ENCODE measurements at places on chromosomes 16 and 17.

GRCh38 chr16:2214719-2214968 lies at the start of gene PGP:
Gene PGP (minus strand): TSS chr16:2214840. CDS start chr16:2214777, 63 bp downstream.
- DNase-seq: no peak

DNA sequence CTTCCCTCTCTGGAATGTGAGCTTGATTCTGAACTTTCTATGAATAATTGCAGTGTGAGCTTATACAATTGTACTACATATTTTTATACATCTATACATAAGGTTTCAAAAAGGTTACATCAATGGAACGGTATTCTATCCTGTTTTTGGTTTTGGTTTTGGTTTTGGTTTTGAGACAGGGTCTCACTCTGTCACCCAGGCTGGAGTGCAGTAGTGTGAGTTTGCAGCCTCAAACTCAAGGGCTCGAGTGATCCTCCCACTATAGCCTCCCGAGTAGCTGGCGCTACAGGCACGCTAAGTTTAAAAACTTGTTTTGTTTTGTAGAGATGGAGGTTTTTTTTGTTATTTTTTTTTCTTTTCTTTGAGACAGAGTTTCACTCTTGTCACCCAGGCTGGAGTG lies 1.1 kb downstream of the CTRB1 start:
- no peak for DNase-seq

DNA sequence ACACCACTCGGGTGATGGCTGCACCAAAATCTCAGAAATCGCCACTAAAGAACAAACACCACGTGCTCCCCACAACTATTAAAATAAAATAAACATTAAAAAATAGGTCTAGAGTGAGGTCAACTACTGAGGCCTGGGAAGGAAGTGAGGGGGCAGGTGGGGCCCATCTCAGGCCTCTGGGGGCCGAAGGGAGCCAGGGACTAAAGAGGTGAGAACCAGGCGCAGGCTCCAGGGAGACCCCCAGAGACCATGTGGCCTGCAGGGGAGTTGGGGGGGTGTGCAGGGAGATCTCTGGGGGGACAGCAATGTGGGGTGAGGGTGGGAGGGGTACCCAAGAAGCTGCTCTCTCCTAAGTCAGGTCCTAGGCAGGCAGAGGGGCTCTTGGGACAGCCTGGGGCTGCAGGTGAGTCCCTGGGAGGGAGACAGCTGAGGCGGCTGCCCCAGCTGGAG lies 111.3 kb upstream of the SMURF2 start:
- no peak for DNase-seq

GRCh38 chr17:82213251-82214011 lies 789 bp upstream of the CCDC57 start:
- peak; percentile 70 for DNase-seq

DNA sequence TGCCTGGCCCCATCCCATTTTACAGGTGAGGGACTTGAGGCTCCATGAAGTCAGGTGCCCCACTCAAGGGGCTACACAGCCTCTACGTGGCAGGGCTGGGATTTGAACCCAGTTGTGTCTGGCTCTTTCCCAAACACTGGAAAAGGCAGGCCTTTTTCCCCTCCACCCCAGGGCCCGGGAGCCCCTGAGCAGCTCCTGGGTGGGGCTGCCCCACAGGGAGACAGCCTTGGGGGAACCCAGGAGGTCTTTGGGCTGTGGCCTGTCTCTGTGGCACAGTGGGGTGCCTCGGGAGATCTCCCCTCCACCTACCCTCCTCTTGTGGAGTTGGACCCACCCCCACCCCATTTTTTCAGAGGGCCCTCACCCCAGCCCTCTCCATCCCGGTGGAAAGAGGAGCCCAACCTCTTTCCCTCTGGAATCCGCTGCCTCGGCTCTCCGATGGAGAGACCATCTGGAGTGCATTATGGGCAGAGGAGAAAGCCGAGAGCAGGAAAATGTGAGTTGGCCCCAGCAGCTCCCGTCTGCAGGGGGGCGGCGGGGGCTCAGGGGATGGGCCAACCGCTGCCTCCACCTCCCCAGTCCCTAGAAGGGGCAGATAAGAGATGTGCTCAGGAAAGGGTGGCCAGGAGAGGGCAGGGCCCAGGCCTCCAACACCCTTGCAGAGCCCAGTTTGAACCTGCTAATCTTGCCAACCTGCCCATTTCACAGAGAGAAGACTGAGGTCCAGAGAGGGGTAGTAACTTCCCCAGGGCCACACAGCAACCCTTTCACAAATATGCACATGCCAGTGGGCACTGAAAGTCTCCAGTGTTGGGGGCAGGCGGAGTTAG lies 15.4 kb upstream of the TMEM92 start:
- DNase-seq: no peak

DNA sequence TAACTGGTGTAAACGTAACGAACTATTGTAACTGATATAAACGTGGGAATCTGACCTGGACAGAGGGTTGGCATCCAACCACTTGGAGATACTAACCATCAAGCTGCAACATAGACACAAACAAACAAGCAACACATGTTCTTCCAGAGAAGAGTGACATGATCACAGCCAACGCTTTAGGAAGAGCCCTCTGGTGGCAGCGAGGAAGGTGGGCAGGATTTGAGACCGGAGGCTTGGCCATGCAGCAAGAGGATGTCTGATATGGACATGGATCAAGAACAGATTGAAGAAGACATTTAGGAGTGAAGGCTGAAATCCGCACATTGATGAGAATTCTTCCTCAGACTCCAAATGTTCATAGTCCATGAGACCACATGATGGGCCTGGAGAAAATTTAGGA lies 40.3 kb upstream of the TNRC6A start:
- DNase-seq: no peak

- DNase-seq: no peak
Measured at GRCh38 chr16:9151597-9151996, 60.2 kb downstream of the HAPSTR1 start.

DNA sequence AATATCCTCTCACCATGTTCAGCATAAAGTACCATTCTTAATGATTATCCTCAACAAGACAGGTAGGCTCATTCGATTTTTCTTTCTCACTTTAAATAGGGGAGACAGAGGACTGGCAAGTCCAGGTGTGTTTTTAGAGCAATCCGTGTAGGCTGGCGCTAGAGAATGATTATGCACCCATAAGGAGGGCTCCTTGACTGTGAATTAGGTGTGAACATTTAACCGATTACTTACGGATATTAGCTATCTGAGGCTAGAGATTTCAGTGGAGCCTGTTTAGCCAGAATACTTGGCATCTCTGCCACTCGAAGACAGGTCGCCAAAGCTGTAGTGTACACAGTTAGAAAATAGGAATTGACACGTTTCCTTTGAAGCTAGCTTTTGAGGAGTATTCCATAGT lies 1.9 kb downstream of the SEC14L1 start:
- no peak for DNase-seq

GRCh38 chr17:78322858-78323455 lies 36.9 kb downstream of the SOCS3 start:
- DNase-seq: peak; percentile 86

DNA sequence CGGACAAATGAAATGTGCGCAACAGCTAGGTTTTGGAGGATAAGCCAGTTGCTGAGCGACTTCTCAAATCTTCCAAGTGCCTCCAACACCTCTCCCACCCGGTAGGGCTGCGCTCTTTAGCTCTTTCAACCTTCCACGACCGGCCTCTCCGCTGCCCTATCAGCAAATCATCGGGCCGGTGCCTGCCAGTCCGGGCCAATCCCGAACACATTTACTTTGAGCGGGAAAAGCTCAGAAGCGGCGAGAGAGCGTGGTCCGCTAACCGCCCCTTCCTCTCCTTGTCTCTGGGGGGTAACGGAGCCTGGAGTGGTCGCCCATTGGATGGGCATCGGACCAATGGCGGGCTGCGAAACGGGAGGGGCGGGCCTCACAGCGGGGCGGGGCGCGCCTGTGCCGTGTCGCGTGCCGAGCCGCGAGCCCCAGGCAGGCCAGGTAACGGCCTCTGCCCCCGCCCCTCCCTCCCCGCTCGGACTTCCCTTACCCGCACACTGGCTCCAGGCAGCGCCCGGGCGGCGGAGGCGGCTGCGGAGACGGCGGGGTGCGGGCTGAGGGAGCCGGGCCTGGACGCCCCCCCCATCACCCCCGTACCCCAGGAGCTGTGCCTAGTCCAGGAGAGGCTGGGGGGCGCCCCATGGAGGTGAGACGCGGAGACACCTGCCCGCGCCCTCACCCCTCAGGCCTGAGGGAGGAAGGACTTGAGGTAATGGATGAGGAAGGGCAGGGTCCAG lies at the start of gene MEIOC:
Gene MEIOC, plus strand, starts transcription at position 486 of the 728 bp plus-strand sequence. Its CDS starts 146 bp downstream, at position 632.
- no peak for DNase-seq

- no peak for DNase-seq
Measured at GRCh38 chr16:67535201-67535600, 6.6 kb downstream of the RIPOR1 start.

DNA sequence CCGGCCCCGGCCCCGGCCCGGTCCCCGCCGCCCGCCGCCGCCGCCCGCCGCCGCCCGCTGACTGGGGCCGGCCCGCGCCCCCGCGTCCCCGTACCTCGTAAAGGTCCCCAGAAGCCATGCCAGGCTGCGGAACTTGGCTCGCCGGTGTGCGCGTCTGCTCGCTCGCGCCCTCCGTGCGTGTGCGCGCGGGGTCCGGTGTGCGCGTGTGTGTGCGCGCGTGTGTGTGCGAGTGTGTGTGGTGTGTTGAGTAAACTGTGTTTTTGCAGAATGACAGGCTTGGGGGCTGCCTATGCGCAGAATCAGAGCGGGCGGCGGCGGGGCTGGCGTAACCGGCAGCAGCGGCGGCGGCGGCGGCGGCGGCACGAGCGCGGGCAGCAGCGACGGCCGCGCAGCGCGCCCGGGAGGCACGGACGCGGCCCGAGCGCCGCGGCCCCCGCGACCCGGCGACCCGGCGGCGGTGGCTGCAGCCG lies 307 bp downstream of the CDYL2 start:
- peak; percentile 79 for DNase-seq

- no peak for DNase-seq
Measured at GRCh38 chr17:74824961-74825627, 34.6 kb downstream of the GRIN2C start.

GRCh38 chr16:67198238-67198734 lies 645 bp upstream of the ELMO3 start:
- DNase-seq: peak; percentile 56

- DNase-seq: no peak
Measured at GRCh38 chr16:54506741-54507500, 220.3 kb upstream of the IRX3 start.

DNA sequence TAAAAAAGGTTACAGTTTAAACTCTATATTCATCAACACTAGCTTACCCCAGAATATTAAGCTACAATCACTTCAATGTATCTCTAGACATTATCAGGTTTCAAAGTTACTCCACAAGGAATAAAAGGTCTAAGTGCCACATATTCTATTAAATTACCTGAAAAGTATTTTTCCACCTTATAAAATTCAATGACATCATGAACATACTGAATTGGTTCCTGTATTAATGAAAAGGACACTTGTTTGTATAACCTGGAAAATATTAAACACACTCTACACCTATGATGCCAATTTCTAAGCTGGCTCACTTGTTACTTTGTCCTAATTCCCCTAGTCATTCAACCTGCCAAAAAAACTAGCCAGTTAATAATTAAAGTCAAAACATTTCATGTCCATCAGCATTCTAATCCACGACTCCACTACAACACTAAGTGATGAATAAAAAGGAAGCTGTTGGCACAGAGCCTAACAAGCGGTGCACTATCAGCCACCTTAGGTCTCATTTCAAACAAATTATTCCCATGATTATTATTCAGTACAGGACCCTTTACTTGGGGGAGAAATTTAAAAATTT lies 12.2 kb downstream of the MED13 start:
- no peak for DNase-seq

- no peak for DNase-seq
Measured at GRCh38 chr17:69286257-69286656, 40.7 kb downstream of the ABCA5 start.

- peak; percentile 91 for DNase-seq
Measured at GRCh38 chr16:27097800-27098230, 31.1 kb downstream of the C16orf82 start.

- DNase-seq: no peak
Measured at GRCh38 chr17:49640556-49640955, 37.3 kb downstream of the SPOP start.

DNA sequence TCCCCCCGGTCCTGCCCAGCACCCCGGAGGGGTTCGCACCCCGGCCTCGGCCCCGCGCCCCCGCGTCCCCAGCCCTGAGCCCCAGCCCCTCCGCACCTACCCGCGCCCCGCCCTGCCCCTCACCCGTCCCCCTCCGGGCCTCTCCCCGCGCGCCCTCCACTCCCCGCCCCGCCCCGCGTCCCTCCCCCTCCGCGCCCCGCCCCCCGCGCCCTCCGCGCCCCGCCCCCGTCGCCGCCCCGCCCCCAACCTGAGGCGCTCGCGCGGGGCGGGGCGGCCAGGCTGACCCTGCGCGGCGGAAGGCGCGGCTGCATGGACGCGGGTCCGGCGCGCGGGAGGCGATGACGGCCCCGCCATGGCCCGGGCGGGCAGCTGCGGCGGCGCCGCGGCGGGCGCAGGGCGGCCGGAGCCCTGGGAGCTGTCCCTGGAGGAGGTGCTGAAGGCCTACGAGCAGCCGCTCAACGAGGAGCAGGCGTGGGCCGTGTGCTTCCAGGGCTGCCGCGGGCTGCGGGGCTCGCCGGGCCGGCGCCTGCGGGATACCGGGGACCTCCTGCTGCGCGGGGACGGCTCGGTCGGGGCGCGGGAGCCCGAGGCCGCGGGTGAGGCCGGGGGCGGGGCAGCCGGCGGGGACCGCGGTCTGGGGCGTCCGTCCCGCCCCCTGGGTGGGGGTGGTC lies at the start of gene SPIRE2:
Gene SPIRE2, plus strand, starts transcription at position 277 of the 671 bp plus-strand sequence. Its CDS starts 76 bp downstream, at position 353.
- peak; percentile 82 for DNase-seq
